ENCODE measurements at places on chromosomes 1 and 21.

GRCh38 chr1:156193208-156193487, 756 bp upstream of the SLC25A44 start:
- no peak for DNase-seq

GRCh38 chr1:87599569-87599968, 270.9 kb downstream of the LMO4 start:
- no peak for DNase-seq

- no peak for DNase-seq
These were observed 52.4 kb downstream of the MIS18A start for GRCh38 chr21:32226444-32226843.

DNA sequence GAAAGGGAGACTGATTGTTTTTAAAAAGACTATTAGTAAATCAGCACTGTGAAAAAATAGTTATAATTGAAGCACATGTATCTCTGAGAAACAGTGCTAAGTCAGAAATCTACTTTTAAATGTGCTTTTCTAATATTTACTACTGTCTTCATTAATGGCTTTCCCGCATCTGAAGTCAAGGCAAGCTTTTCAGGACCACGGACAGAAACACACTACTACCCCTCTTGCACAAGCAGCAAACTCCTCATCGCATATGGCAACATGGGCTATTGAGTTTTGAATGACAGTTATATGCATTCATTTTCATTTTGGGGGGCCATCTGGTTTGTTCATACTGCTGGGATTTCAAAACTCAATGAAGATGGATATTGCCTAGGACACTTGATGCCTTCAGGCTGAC, 433.4 kb upstream of the CAMK1G start:
- no peak for DNase-seq

- DNase-seq, result no peak
These were observed 65.4 kb downstream of the TOMM20 start for GRCh38 chr1:235063068-235063765.

- no peak for DNase-seq
These were observed 85.1 kb downstream of the STUM start for GRCh38 chr1:226633541-226634165.

DNA sequence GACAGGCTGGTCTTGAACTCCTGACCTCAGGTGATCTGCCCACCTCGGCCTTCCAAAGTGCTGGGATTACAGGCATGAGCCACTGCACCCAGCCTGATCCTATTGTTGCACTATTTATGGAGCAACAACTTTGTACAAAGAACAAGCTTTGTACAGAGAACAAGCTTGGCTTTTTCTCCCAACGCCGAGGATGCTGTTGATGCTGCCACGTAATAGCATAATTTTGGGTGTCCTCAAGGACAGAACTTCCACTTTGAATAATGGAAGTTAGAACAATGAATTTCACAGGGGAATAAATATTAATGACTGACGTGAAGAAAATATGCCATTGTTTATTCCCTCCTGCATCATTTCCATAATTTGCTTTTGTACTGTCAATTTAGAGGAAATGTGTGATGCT, 12.8 kb upstream of the RBP7 start:
- DNase-seq, result no peak

GRCh38 chr21:46211786-46212720, 16.5 kb downstream of the LSS start:
- DNase-seq, result peak; percentile 23

DNA sequence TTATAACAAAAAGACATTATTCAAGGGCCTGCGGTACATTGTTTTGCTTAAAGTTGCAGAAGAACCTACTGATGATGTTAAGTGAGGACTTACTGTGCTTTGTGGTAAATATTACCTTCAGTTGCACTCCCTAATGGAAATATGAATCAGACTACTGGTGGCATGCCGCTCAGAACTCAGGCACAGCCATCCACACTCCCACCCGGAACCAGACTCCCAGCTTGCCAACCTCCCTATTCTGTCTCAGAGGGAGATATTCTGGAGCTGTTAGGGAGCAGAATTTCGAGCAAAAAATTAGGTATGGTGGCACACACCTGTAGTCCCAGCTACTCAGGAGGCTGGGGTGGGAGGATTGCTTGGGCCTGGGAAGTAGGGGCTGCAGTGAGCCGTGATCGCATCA, 13.1 kb downstream of the PGBD5 start:
- DNase-seq, result no peak

- DNase-seq, result no peak
These were observed 477 bp downstream of the ICMT start for GRCh38 chr1:6235296-6235677.

DNA sequence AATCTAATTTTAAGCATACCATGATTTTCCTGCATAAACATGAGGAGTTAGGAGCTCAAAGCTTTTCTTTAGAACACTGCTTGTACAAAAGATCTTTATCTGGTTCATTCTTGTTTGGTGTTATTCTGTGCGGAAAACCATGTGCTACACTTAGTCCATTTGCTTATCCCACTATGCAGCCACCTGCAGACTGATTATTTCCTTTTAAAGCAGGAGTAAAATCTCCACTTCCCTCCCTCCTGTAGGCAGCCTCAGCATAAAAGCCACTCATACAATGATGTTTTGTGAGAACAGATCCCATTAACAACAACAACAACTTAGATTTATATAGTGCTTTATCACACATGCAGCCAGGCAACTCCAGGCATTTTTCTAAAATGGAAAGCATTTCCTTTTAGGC, 355.3 kb upstream of the NEGR1 start:
- DNase-seq, result no peak

DNA sequence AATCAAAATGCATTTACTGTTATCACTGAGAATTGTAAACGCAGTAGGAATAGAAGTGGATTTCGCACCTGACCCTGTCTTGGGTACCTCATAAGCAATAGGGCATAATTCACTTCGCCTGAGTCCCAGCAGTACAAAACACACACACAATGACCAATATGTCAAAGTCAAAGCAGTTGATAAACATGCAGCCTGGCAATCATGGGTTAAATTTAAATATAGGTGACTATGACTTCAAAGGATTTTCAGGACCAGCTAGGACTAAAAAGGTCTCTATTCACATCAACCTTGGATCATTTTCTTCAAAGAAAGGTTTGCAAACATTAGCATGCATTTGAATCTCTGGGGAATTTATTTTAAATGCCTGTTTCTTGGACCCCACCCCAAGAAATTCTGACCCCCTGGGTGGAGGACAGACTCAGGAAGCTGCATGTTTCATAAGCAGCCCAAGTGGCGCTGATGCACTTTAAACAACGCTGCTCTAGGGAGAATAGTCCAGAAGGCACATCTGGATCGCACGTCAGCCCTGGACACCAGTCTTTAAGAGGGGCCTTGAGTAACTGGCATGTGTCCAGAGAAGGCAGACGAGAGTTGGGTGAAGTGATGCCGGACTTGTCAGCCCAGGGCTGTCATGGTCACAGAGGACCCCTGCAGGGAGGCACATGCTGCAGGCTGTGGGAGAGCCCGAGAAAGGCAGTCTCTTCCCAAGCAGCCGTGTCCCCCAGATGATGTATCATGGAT, 55.7 kb upstream of the EFHD2 start:
- DNase-seq, result no peak

DNA sequence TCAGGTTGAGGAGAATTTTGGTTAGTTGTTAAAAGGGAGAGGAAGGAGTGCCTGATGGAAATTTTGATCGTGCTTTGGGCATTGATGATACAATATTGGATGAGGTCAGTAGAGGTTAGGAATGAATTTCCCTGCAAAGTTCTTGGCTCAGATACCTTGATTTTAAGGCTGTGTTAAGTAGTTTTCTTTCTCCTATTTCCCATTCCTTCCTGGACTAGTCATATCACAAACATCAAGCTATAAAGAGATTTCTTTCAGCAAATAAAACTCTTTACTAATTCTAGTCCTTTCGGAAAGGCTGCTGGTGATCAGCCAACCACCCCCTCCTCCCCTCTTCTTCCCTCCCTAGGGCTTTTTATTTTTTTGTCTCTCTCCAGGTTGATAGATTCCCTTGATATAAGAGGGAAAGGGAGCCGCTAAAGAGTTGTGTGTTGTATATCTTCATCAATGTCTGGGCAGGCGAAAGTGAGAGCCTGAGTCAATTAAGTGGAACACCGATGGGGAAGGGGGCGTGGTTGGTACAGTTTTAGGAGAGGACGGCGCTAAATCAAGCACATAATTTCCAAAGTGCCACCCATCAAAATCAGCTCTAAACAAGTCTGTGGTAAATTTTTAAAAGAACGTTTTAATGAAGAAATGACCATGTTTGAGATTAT, 100.1 kb upstream of the PLXNA2 start:
- DNase-seq, result no peak

- DNase-seq, result no peak
These were observed 7.2 kb upstream of the IBA57 start for GRCh38 chr1:228158151-228159007.

DNA sequence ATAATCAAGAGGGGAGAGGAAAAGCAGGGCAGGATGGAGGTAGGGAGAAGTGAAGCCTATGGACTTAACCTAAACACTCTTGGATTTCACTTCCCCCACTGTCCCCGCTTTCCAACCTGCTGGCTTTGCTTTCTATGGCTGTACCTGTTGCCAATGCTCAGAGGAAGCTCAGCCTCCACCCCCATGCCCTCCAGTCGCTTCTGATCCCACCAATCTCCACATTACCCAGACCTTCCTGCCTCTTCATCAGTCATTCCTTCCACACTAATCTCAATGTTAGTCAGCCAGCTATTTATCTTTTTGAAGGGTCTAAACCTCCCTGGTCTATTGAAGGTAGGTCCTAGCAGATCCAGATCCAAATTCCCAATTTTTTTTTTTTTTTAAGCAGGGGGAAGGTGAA, 24.1 kb downstream of the ERI3 start:
- no peak for DNase-seq

- DNase-seq, result no peak
These were observed 287.2 kb downstream of the LMO4 start for GRCh38 chr1:87615901-87616300.

GRCh38 chr1:153774780-153775457, at the start of gene SLC27A3:
TSS of gene SLC27A3 (plus strand) at chr1:153775407. CDS start at chr1:153775498, 91 bp downstream.
- peak; percentile 90 for DNase-seq

- no peak for DNase-seq
These were observed 70.9 kb upstream of the COL6A1 start for GRCh38 chr21:45910548-45911221.

- no peak for DNase-seq
These were observed 45.8 kb downstream of the ARHGEF11 start for GRCh38 chr1:156999596-157000320.

- no peak for DNase-seq
These were observed 36.3 kb downstream of the IGSF5 start for GRCh38 chr21:39781331-39781730.

GRCh38 chr1:237226177-237226944, 184.4 kb downstream of the RYR2 start:
- DNase-seq, result no peak

- no peak for DNase-seq
These were observed 643.9 kb upstream of the CAMK1G start for GRCh38 chr1:208939537-208940085.

- no peak for DNase-seq
These were observed 8.1 kb downstream of the DNM3 start for GRCh38 chr1:171849245-171849898.

DNA sequence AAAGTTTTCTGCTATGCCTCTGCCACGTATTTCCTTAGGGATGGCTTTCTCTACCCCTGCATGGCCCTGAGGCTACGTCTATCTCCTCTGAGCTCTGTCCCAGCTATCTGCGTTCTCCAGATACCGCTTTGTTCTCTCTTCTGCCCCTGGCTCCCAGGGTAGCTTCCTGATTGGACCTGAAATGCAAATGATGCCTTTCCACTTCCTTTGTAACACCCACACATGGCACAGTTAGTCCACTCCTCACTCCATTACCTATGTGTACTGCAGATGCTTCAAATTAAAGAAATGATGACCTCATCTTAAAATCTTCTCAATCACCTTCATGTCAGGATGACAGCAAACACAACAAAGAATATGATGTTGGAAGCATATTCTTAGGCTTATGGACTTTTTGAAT, 138.6 kb upstream of the POGK start:
- DNase-seq, result no peak

- DNase-seq, result no peak
These were observed 66.7 kb downstream of the RPE65 start for GRCh38 chr1:68383092-68383491.

- no peak for DNase-seq
These were observed 23.6 kb downstream of the DIP2A start for GRCh38 chr21:46482225-46482845.

DNA sequence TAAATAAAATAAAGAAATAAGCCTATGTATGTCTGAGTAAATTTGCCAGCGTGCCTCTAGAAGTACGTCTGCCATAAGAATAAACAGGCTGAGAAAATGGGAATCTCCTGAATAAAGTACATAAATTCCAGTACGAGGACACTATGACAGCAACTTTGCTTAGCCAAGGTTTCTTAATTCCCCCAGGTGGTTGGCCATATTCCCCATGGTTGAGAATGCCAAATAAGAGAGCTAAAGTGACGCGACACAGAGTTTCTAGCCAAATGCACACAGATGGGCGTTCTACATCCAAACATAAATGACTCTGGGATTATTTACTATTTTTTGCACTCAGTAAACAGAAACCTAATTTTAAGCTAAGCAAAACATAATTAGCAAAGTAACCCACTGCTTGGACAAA, 19.5 kb downstream of the KCNH1 start:
- DNase-seq, result no peak

DNA sequence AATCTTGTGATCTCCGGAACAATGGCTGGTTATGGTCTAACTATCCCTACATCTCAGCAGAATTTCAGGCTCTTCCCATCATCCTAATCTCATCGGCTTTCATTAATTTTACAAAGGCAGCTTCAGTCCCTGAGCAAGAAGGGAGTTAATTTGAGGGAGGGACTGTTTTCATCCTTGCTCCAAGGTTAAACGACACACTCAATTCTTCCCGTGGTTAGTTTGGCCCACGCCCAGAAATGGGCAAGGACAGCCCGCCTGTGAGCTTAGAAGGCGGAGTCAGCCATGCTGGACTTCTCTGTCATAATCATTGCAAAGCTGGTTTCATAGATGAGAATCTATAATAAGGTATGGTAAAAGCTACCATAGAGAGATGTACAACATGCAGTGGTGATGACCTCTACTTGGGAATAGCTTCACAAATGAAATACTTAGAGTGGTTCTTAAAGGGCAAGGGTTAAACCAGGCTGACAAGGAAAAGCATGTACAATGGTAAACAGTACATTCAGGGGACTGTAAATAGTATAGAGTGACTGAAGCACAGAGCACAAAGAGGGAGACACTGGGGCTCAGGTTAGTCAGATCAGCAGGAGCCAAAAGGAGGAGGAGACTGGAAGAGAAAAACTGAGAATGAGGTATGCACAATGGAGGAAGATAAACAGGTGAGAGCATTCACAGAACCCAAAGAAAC, 108.8 kb downstream of the SMYD3 start:
- no peak for DNase-seq

- no peak for DNase-seq
These were observed 23.1 kb downstream of the TNN start for GRCh38 chr1:175090780-175091179.

Measured in left forelimb (tissue), 1 donor.